Uterus (tissue), 4 donors: ENCODE measurements at places on chromosomes 5 and 9. TPM values are rescaled to one million over a fixed set of nuclear protein-coding genes. Genes with fewer than 3 reads are reported as not detected.

GRCh38 chr5:174714751-174715150 lies 9.6 kb upstream of the MSX2 start:
- DNase-seq: no peak

GRCh38 chr9:27460226-27461023 lies 63.7 kb upstream of the IFNK start:
- DNase-seq: no peak

The ASS1 gene
- 156 TPM for total RNA-seq

The TRAF1 gene
- total RNA-seq: 4.3 TPM

DNA sequence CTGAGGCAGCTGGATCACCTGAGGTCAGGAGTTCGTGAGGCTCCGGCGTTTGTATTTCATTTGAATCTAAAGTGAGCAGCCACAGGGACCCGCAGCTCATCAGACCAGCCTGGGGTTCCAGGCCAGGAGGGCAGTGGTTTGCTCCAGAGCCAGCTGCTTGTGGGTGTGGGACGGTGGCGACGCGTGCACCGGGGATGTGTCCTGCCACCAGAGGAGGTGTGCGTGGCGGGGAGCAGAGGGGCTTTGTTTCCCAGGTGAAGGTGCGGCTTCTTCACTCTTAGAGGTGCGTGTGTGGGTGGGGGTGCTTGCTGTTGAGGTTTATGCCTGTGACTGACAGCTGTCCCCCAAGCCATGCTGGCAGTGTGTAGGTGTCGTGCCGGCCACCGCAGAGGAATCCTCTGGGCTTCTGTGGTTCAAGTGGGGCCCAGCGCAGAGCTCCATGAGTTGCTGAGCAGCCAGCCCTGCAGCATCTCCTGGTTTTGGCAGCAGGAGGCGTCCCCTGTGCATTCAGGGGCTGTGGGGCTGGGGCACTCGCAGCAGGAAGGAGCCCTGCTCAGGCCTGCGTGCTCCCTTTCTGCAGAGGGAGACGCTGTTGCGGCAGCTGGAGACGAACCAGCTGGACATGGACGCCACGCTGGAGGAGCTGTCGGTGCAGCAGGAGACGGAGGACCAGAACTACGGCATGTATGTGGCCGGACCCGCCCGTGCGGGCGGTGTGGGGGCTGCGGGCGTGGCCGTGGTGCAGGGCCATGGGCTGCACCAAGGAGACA lies 6.9 kb upstream of the AJM1 start:
- no peak for DNase-seq

DNA sequence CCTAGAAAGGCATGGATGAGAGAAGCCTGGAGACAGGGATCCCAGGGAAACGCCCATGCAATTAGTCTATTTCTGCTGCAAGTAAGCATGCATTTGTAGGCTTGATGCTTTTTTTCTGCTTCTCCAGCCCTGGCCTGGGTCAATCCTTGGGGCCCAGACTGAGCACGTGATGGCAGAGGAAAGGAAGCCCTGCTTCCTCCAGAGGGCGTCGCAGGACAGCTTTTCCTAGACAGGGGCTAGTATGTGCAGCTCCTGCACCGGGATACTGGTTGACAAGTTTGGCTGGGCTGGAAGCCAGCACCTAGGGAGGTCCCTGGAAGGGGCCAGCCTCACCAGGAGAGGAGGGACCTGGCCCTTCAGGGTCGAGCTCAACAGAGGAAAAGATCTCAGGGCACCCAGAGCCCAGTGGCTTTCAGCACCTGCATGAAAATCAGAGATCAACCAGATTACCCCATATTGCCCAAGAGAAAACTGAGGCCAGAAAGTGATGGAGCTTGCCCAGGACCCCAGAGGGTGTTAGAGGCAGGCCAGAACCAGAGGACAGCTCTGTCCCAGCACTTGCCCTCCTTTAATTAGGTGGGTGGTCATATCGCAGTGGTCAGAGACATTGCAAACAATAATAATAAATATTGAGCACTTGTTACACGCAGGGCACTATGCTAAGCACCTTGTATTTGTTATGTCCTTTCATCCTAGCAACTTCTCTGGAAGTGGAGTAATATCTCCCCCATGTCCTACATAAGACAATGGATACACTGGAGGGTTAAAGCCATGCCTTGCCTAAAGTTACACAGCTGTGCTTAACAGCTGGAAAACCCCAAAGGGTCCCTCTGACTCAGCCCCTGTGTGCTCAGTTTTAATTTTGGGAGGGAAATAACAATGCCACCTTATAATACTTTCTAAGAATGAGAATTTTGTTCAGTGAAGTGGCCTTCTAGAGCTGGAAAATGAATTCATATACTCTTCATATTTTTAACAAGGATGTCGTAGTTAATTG lies 67.1 kb downstream of the KLF4 start:
- peak; percentile 45 for DNase-seq

The C5orf47 gene
- total RNA-seq: not detected
